ENCODE measurements at places on chromosomes 16 and 17. TPM values are rescaled to one million over a fixed set of nuclear protein-coding genes. Genes with fewer than 3 reads are reported as not detected.

The CACNB1 gene
- 21.3 TPM for total RNA-seq

The KRT28 gene
- not detected for total RNA-seq

The KCNJ16 gene
- total RNA-seq = 0.62 TPM

The CHAD gene
- total RNA-seq = not detected

The SDK2 gene
- total RNA-seq = 1.4 TPM

The ARHGAP23 gene
- 48.4 TPM for total RNA-seq

The NPIPA8 gene
- total RNA-seq = 0.80 TPM

DNA sequence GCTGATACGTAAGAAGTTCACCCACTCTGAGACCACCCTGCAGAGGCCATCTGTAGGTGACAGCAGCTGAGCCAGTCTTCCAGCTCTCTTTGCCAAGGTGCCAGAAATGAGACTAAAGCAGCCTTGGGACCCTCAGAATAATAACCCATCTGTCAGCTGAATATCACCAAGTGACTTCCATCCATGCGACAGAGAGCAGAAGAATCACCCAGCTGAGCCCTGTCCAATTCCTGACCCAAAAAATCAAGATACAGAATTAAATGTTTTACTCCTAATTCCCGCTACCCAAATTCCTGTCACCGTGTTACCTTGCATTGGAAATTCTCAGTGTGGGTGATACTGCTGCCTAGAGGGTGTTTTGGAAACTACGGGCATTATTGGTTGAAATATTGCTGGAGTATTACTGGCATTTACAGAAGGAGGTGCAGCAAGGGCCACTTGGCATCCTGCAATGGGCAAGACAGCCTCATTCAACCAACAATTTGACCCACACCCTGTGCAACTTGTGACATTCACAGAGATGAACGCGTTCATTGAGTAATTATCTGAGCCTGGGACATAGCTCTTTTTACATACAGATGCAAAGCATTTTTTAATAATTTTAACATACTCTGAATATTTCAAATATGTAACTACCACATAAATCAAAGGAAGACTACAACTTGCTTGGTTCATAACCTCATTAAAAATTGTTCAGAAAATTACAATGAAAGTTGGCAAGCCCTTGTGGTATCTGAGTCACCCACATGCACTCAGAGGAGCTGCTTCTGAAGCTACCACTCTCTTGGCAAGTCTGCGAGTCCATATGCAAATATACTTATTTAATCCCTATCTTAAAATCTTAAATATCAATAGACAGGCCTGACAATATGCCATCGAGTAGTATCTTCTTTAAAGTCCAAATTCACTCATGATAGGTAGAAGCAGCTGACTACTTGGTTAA, 126.6 kb downstream of the C16orf95 start:
- no peaks in the 10 kb centered on the region for H3K4me1 ChIP-seq
- no peak for DNase-seq
- H3K36me3 ChIP-seq = no peaks in the 10 kb centered on the region
- no peak overlapping the region for H3K27ac ChIP-seq
- no peak overlapping the region for H3K4me3 ChIP-seq

- no peak overlapping the region for H3K27ac ChIP-seq
- no peak overlapping the region for H3K4me3 ChIP-seq
- H3K27me3 ChIP-seq = no peaks in the 10 kb centered on the region
- peaks cover 17% of the 10 kb centered on the region for H3K36me3 ChIP-seq
These were observed 96.9 kb downstream of the KATNIP start for GRCh38 chr16:27646806-27647205.

DNA sequence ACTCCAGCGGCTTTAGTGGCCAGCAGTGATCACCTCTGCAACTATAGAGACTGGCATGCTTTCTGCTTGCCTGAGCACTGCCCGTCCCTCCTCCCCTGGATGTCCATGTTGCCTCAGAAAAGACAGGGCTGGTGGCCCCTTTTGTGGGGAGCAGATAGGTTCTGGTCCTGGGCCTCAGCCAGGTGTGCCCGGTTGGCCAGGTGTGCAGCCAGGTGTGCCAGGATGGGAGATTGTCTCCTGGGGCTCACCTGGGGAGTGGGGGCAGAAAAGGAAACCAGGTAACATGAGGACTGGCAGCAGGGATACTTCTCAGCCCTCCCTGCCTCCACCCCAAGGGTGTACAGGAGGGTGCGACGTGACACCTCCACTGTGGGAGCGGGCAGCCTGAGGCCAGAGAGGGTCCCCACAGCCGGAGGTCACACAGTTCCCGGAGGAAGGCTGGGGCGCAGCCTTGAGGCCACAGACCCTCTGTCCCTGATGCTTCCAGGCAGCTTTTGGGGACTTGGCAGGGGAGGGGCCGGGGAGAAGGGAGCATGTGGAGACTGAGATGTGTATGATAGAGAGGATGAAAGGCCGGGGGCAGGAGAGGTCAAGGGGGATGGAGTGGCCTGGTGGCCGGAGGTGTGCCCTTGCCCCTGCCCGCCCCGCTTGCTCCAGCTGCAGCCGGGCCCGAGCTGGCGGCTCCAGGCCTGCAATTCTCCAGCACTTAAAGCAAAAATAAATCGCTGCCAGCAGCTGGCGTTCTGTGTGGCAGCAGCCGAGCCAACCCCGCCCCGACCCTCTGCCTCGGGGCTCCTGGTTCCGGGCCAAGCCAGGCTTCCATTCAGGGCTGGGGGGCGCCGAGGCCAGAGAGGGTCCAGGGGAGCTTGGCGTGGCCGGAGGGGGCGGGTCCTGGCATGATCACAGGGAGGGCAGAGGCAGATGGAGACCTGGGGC, 6.7 kb downstream of the KCNJ12 start:
- no peaks in the 10 kb centered on the region for H3K36me3 ChIP-seq
- H3K4me3 ChIP-seq = no peak overlapping the region
- H3K27me3 ChIP-seq = peaks cover 20% of the 10 kb centered on the region
- H3K27ac ChIP-seq = no peak overlapping the region

DNA sequence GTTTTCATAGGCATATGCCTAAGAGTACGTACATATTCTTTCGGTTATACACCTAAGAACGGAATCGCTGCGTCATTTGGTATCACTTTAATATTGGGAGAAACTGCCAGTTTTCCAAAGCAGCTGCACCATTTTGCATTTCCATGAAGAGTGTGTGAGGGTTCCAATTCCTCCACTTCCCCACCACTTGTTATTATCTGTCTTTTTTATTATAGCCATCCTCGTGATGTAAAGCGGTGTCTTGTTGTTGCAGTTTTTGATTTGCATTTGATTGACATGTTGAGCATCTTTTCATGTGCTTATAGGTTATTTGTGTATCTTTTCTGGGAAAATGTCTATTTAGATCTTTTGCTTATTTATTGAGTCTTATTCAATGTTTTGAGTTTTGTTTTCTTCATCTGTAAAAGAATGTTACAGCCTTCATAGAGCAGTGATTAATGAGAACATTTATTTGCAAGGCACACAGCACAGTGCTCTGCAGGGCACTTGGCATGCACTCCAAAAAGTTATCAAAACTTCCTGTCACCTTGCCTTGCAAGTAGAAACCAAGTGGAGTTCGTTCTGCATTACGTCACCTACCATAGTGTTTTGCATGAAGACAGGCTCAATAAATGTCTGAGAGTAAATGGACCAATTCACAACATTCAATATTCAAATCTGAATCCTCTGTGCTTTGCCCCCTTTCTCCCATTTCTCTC, 26.6 kb upstream of the ST6GALNAC1 start:
- peaks cover 27% of the 10 kb centered on the region for H3K4me1 ChIP-seq
- H3K36me3 ChIP-seq = no peaks in the 10 kb centered on the region
- no peak overlapping the region for H3K4me3 ChIP-seq

DNA sequence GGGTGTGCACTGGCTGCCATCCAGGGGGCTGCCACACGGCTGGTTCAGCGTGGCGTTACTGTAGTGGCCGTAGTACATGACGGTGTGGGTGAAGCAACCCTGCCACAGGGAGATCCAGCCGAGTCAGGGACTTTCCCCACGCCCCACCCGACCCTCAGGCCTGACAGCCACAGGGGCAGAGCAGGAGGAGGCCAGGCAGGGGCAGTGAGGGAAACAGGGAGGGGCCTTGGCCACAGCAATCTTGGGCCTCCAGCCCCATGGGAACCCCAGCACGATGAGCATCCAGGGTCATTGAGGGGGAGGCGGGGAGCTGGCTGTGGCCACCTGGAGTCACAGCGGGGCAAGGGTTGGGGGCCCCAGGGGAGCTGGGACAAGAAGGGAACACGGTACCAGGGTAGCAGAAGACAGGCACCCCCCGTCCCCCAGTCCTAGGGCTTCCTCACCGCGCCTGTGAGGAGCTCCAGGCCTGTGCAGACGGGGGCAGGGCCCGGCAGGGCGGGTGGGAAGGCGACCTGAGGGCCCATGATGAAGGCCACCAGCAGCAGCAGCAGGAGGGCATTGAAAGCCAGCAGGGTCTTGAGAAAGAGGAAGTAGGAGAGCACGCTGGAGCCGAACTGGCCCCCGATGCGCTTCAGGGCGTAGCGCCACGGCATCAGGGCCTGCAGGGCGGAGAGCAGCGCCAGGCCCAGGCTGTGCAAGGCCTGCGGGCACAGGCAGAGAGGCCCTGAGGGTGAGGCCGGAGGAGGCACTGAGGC, 4.3 kb downstream of the TMC6 start:
- H3K4me1 ChIP-seq = peaks cover 47% of the 10 kb centered on the region
- DNase-seq = no peak
- H3K4me3 ChIP-seq = peak overlapping the region; percentile 11

DNA sequence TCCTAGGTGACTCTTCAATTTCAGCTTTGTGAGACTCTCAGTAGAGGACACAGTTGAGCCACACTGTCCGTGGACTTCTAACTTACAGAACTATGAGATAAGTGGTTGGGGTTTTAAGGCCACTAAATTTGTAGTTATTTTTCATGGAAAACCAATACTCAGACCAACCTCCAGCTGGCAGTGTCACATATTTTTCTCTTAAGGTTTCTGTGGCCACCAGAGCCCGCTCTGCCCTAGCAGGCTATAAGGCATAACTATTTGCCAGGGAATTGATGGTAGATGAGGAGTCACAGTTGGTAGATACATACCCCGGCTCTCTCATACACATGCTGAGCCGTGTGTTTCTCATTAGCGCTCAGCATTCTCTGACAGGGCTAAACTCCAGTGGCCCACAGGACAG, 336.8 kb upstream of the MON1B start:
- DNase-seq = no peak
- no peaks in the 10 kb centered on the region for H3K27me3 ChIP-seq
- no peak overlapping the region for H3K27ac ChIP-seq
- no peak overlapping the region for H3K4me3 ChIP-seq

GRCh38 chr16:53515259-53515658, 12.2 kb upstream of the AKTIP start:
- no peaks in the 10 kb centered on the region for H3K27me3 ChIP-seq
- H3K27ac ChIP-seq = peak overlapping the region; percentile 62
- peaks cover 58% of the 10 kb centered on the region for H3K4me1 ChIP-seq
- H3K4me3 ChIP-seq = no peak overlapping the region

DNA sequence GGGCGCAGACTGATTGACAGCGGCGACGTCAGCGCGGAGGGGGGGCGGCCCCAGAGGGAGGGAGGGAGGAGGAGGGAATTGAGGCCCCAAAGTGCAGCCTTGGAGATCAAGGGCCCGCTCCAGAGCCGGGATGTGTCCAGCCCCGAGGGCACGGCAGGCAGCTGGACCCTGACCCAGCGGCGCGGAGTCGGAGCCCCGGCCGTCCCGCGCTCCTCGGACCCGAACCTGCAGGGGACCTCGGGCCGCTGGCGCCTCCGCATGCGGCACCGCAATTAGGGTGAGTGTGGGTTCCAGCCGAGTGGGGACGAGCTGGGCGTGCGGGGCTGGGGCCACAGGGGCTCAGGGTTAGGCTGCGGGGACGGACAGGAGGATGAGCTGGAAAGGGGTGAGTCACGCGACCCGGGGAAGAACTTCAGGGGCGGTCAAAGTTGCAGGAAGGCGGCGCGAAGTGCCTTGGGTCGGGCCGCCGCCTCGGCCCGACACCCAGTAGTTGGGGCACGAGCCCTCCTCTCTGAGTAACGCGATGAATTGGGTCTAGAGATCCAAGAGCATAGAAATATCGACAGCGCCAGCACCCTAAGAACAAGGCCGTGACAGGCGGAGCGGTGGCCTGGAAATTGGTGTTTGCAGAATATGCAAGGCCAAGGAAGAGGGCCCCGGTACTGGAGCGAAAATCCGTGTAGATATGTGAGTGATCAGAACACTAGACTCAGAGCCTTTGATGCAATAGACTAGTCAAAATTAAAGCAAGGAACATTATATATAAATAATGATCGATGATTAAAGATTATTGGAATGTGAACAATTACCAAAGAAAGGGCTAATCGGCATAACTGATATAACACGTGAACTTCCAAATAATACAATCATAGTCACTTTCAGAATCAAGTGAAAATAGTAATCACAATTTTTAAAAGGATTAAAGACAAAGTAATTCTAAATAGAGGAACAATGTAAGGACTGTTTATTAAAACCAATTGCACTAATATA, at the start of gene TBX4:
Gene TBX4 (plus strand): TSS at position 122 of the 990 bp plus-strand sequence. CDS start 4,069 bp downstream, outside the sequence.
- H3K4me3 ChIP-seq = peak within 1 kb of the TSS; percentile 53
- peaks cover 74% of the 10 kb centered on the region for H3K27me3 ChIP-seq
- H3K36me3 ChIP-seq = no peaks in the 10 kb centered on the region
- DNase-seq = no peak
- H3K27ac ChIP-seq = peak within 1 kb of the TSS; percentile 84
- H3K4me1 ChIP-seq = peaks cover 35% of the 10 kb centered on the region

GRCh38 chr17:41415833-41416335, 8.5 kb downstream of the KRT37 start:
- no peaks in the 10 kb centered on the region for H3K36me3 ChIP-seq
- DNase-seq = no peak
- peak overlapping the region; percentile 39 for H3K27ac ChIP-seq

DNA sequence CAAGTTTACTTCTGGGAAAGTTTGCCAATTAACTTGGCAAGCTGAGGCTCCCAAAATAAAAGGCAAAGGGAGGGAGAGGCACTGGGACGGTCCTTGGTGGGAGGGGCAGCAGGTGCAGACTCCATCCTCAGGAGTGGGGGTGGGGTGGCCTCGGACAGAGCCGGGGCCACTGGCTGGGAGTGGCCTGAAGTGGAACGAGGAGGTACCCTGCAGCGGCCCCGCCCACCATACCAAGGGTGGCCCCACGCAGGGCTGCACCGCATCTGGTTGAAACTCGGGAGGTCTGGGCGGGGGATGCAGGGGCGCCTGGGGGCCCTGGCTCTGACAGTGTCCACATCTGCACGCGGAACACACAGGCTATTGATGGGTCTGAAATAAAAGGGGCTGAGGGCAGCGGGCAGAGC, 42.4 kb upstream of the SLC38A10 start:
- H3K27ac ChIP-seq = no peak overlapping the region
- peak; percentile 84 for DNase-seq
- peaks cover 11% of the 10 kb centered on the region for H3K27me3 ChIP-seq
- peaks cover 69% of the 10 kb centered on the region for H3K4me1 ChIP-seq

GRCh38 chr17:79937391-79938335, 98.0 kb downstream of the TBC1D16 start:
- H3K27ac ChIP-seq = no peak overlapping the region
- H3K27me3 ChIP-seq = no peaks in the 10 kb centered on the region
- no peak for DNase-seq
- H3K36me3 ChIP-seq = no peaks in the 10 kb centered on the region

DNA sequence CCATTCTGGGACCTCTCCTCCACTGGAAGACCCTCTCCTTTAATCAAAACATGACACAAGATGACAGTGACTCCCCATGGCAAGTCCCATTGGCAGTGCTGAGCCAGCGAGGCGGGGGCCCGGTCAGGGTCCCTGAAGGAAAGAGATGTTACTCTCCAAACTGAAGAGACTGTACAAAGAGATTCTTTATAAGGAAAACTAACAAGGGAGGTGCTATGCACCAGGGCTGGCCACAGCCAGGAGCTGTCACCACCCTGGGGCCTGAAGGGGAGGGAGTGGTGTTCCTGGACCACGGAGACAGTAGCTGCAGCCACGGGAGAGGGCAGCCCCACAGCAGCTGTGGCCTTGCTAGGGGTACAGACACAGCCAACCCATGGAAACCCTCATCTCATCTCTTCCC, 123.1 kb downstream of the XYLT1 start:
- DNase-seq = no peak
- H3K27me3 ChIP-seq = no peaks in the 10 kb centered on the region
- peak overlapping the region; percentile 13 for H3K27ac ChIP-seq
- H3K4me3 ChIP-seq = no peak overlapping the region
- H3K36me3 ChIP-seq = no peaks in the 10 kb centered on the region
- peaks cover 52% of the 10 kb centered on the region for H3K4me1 ChIP-seq
